ENCODE measurements at places on chromosomes 2 and 18.

DNA sequence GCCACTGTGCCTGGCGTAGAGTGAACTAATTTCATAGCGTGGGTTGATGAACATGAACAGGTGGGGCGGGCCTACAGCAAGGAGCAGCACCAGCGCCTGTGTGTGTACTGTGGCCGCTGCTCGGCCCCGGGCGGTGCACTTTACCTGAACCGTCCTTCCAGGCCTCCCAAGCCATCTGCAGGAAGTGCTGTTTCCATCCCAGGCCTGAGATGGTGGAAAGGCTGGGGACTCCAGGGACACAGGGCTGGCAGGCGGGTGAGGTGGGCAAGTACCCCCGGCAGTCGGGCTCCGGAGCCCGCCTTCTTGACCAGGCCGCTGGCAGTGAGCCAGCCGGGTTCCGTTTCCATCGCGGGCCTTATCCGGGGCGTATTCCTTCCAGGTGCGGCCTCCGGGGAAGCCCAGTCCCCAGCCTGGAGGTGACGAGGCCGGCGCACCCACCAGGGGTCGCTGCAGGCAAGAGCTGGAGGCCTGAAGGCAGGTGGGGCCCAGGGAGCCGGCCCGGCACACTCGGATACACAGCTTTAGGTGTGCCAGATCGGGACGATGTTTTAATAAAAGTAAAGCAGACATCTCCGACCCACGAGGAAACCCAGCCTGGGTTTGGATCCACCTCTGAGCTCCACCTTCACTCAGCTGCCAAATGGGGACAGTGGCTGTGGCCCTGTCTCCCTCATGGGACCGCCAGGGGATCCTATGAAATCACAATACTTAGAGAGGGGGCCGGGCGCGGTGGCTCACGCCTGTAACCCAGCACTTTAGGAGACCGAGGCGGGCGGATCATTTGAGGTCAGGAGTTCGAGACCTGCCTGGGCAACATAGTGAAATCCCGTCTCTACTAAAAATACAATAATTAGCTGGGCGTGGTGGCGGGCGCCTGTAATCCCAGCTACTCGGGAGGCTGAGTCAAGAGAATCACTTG lies 22.7 kb upstream of the PDIA6 start:
- peak; percentile 56 for DNase-seq

- no peak for DNase-seq
Observed at GRCh38 chr2:235831755-235832154, 336.4 kb downstream of the GBX2 start.

DNA sequence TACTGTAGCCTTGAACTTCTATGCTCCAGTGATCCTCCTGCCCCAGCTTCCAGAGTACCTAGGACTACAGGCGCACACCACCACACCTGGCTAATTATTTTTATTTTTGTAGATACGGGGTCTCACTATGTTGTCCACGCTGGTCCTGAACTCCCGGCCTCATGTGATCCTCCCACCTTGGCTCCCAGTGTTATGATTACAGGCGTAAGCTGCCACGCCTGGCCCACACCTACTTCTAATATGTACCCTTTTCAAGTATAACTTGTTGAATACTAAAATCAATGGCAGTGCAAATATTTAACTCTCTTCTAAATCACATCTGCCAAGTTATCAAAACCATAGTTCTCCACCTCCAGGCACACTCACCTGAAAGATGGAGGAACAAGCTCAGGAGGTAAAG lies 58.7 kb downstream of the ITSN2 start:
- no peak for DNase-seq

DNA sequence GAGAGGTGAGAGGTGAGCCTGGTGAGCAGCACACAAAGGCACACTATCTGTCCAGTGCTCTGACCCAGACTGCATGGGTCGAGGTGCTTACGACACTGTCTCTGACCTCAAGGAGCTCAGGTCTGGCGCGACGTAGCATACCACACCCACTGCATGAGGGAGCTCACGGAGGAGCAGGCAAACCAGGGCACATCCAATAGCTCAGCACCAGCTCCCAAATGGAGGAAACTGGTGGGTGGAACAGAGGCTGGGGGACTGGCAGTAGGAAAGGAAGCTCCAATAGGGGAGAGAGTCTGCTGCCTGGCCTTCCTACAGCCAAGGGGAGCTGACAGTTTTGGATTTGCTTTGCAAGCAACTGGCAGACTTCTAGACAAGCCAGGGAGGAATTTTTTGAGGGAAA lies 36.3 kb downstream of the CELF4 start:
- DNase-seq, result no peak

DNA sequence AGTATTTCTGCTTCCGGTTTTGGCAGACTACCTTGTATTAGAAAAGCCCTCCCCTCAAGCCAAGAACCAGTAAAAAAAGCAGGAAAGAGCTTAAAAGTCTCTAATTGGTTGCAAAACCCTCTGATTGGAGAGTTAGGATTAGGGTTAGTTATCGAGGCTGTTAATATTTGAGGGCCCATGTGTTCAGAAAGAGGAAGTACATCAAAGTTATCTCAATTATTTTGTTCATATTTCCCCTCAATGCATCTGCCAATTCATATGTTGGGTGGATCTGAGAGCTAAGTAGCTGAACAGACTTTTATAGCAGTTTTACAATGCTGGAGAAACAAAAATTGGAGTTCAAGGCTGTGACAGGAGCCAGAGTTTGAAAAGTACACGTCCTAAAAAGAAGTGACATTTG lies 43.1 kb upstream of the KLHL14 start:
- DNase-seq, result no peak

GRCh38 chr2:194610297-194610696 lies 1046.7 kb upstream of the SLC39A10 start:
- DNase-seq, result no peak

DNA sequence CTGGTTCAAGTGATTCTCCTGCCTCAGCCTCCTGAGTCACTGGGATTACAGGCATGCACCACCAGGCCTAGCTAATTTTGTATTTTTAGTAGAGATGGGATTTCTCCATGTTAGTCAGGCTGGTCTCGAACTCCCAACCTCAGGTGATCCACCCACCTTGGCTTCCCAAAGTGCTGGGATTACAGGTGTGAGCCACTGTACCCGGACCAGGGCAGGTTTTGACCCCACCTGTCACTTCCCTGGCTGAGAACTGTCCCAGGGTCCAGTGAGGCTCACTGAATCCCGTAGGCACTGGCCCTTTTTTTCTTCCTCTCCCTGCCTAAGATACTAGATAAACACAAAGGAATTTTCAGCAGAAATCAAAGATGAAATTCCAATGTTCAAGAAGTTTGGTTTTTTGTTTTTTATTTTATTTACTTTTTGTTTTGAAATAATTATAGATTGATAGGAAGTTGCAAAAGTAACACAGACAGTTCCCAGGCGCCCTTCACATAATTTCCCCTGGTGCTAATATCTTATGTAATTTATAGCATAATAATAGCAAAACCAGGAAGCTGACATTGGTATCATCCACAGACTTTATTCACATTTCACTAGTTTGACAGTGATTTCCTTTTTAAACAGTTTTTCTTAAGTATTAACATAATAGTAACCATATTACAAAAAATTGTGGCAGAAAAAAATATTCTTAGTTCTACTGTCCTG lies 52.4 kb upstream of the B3GNT7 start:
- peak; percentile 67 for DNase-seq

GRCh38 chr2:162113776-162114168 lies 38.3 kb downstream of the GCG start:
- DNase-seq, result peak; percentile 82

DNA sequence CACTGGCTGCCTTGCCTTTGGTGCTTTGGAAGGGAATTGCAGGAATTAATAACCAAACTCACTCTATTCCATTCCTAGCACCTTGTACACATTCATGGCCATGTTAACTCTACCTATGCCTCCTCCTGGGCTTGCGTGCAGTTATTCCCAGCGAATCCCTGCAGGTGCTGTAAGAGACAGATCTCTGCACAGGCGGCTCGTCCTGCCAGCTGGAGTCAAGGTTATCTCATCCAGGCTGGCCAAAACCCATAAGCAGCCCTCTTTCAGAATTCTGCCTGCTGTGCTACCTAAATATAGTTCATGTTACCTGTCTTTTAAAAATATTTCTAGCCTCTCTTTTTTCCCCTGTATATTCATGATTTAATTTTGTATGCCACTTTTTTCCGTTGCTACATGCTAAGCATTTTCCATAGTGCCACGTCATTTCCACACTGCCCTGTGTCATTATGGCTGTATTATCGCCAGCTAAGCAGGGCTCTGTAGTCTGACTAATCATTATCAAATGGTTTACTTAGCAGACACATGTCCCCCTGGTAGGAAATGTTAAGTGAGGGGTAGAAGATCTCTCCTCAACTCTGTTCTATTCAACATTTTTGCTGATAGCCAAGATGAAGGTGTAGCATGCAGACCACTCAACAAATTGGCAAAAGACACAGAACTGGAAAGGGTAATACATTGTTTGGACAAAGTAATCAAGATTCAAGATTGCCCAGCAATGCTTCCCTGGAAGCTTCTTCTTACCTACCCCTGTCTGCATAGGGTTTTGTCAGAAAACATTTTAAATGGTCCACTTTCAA lies 79.7 kb upstream of the TAF1B start:
- no peak for DNase-seq

GRCh38 chr18:37315935-37316334 lies 249.7 kb downstream of the CELF4 start:
- DNase-seq, result no peak

DNA sequence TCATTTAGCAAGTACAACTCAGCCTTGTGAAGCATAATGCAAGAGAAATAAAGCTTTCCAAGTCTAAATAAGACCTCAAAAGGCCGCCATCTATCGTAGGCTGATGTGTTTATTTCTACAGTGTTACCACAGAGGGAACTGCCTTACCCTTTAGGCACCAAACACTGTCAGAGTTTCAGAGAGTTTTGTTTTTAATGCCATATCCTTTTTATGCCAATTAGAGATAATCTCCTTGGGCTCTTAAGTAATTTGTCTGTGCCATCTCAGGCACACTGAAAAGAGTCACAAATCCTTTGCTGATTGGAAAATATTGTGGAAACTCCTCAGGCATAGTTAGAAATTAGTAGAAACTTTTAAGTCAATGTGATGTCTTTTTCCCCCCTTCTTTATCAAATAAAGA lies 797.1 kb downstream of the SLC4A3 start:
- DNase-seq, result no peak

DNA sequence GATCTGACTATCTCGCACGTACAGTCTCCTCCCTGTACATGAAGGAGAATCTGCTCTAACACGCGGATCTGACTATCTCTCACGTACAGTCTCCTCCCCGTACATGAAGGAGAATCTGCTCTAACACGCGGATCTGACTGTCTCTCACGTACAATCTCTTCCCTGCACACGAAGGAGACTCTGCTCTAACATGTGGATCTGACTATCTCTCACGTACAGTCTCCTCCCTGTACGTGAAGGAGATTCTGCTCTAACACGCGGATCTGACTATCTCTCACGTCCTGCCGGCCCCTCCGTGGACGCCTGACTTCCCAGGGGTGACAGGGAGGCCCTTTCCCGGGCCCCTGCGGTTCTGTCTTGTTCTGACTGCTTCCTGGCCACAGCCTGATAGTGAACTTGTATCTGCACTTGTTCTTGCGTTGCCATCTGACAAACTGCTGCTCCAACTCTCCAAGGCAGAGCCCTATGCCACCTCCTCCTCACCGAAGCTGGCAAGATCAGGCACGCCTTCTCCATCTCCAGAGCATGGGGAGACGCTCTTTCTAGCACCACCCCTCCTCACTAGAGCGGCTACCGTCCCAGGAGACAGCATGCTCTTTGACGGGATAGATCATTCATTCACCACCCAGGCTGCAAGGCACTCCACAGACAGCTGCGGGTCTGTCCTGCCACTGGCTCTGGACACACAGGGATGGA lies 238.6 kb downstream of the TWIST2 start:
- no peak for DNase-seq

GRCh38 chr18:12639990-12640880 lies 17.7 kb downstream of the SPIRE1 start:
- DNase-seq, result no peak

All from inflammatory macrophage (primary cell).